ENCODE measurements at places on chromosomes 3 and 15.

DNA sequence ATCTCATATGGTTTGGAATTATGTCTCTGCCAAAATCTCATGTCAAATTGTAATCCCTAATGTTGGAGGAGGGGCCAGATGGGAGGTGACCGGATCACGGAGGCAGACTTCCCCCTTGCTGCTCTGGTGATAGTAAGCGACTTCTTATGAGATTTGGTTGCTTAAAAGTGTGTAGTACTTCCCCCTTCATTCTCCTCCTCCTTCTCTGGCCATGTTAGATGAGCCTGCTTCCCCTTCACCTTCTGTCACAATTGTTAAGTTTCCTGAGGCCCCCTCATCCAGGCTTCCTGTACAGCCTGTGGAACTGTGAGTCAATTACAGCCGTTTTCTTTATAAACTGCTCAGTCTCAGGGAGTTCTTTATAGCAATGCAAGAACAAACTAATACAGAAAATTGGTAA is 51.1 kb downstream of the NEDD4 start:
- DNase-seq = peak; percentile 67

DNA sequence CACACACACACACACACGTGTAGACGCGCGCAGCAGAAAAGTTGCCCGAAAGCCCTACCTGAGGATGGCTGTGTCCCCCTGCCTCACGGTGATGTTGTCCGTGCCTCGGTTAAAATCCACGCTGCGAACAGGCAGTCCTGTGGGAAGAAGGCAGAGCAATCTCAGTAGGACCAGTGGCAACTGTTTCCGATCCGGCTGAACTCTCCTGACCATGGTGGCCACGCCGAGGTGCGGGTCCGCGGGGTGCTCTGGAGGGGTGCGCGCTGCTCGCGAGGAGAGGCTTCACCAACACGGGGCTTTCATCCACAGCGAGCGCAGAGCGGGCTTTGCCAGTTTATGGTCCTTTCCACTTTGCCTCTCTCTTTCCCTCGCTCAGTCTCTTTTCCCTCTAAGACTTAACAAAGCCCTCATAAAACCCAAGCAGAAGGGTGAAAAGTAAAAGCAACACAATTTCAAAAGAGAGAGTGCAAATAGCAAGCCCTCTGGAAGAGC is 422 bp downstream of the LSAMP start:
- DNase-seq = no peak

DNA sequence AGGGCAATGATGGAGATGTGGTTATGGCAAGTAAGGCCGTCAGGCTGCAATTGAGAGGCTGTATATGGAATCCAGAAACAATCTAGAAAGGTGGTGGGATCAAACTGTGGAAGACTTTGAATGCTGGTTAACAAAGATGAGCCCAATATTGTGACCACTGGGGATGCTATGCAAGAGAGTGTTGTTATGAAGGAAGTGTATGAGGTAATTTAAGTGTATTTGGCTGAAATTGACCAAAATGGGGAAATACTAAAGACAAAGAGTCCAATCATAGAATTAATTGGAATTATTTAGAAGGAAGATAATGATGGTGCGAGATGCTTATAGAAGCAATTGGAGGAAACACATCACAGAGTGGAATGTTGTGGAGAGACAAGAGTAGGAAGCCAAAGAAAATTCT is 24.5 kb downstream of the BTLA start:
- DNase-seq = no peak

GRCh38 chr3:196063049-196063448 is 18.8 kb downstream of the TFRC start:
- no peak for DNase-seq

DNA sequence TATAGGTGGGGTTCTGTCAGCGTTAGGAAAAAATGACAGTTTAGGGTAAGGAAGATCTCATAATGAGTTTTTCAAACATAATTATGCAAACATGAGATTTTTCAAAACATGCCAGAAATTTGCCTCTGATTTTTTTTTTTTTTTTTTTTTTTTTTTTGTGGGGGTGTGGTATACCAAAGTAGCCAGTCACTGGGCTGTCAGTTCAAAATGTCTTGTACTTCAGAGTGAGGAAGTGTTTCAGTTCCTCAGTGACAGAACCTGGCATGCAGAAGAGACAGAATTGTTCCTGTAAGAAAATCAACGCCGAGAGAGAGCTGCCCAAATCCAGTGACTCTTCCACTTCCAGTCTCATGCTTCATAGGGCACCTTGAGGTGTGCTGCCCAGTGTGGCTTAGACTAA is 9.7 kb downstream of the NCBP2 start:
- no peak for DNase-seq

DNA sequence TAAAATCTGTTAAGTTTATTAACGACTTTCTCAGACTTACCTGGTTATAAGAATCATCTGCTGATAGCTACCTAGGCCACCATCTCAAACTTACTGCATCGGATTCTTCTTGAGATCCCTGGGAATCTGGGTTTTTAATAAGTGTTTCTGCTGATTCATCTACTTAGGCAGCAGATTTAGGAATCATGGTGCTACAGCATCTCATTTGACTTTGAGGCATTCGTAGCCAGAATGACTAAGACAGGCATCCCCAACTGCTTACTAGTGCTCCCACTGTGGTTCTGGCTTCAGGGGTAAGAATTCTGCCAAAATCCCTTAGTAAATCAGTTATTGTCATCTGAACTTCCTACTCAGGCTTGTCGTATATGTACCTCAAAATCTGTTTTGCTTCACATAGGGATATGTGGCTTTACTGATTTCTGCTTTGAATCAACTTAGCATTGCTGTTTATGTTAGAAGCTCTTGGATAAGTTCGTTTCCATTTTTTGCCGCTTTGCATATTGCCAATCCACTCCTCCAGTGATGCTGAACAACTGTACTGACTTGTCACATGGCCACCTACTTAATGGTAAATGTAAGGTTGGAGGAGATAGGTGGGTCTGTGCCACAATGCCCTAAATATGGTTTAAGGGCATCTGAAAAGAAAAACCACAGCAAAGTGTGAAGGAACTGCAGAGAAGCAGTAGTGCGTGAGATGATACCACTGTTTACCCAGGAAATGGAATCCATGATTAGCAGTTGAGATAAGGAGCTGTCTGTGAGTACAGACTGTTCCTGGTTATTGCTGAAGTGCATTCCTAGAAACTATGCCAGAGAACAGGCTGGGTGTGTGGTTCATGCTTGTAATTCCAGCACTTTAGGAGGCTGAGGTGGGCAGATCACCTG is 60.3 kb downstream of the MAP6D1 start:
- DNase-seq = no peak

GRCh38 chr3:114556657-114557213 is 262.9 kb downstream of the TIGIT start:
- no peak for DNase-seq

DNA sequence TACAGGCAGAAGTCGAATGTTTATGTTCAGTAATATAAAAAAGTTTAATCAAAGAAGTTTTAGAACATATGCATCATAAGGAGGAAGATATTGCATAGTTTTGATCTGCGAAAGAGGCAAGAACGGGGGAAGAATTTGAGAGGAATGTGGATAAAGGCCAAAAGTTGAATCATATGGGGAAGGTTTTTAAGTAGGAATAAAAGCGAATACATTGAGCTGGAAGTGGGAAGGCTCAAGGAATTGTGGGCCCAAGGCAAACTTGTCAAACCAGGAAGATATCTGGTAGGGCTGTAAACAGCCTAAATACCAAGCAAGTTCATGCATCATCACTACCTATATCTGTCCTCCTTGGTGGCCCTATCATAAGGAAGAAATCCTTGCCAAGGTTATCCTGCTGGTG is 186.9 kb downstream of the MAGI1 start:
- DNase-seq = no peak

GRCh38 chr3:62187022-62187431 is 186.3 kb downstream of the FEZF2 start:
- DNase-seq = no peak

DNA sequence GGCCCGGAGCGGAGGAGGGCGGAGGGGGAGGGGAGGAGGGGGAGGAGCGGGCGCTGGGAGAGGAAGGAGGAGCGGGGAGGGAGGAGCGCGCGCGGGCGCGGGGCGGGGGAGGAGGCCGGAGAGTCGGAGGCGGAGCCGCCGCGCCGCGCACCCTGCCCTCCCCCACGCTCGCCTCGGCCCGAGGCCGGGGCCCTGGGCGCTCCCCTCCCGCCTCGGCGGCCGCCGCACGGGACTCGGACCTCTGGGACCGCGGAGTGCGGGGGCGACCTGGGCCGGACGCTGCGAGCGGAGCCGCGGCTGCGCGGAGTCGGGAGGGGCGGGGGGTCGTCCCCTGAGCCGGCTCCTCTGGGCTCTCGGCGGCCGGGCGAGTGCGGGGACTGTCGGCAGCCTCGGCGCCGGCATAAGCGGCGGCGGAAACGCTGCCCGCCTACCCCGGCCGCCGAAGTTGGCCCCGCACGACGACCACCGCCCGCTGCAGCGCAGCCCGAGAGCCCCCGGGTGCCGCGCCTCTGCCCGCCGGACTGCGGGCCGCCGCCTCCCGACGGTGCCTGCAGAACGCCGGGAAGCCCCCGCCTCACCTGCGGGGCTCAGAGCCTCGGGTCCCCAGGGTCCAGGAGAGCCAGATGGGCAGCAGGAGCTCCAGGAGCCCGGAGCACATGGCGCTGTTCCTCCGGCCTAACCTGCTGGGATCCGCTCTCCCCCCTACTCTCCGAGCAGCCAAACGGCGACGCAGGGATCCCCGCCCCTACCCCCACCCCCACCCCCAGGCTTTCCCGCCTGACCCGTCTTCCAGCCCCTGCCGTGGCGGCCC is 406 bp upstream of the GABRB3 start:
- DNase-seq = no peak

- DNase-seq = no peak
Measured at GRCh38 chr3:169965562-169966427, 812 bp upstream of the SEC62 start.

GRCh38 chr15:41281236-41281635 is 50.2 kb downstream of the CHP1 start:
- no peak for DNase-seq

DNA sequence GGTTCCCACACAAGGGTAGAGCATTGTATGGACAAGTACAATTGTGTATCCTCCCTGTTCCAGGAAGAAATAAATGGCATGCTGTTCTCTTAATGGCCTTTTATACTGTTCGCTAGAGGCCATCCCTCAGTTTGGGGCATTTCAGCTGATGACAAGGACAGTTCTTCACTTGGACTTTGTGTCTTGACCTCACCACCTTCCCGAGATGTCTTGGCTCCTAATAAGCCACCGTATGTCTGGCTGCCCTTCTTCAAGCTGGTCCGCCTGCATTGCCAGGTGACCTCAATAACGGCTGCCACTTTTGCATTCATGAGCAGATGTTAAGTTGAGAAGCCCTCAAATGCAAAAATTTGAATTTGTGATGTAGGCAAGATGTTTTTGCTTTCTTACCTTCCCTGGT is 24.1 kb downstream of the ZBTB38 start:
- no peak for DNase-seq

DNA sequence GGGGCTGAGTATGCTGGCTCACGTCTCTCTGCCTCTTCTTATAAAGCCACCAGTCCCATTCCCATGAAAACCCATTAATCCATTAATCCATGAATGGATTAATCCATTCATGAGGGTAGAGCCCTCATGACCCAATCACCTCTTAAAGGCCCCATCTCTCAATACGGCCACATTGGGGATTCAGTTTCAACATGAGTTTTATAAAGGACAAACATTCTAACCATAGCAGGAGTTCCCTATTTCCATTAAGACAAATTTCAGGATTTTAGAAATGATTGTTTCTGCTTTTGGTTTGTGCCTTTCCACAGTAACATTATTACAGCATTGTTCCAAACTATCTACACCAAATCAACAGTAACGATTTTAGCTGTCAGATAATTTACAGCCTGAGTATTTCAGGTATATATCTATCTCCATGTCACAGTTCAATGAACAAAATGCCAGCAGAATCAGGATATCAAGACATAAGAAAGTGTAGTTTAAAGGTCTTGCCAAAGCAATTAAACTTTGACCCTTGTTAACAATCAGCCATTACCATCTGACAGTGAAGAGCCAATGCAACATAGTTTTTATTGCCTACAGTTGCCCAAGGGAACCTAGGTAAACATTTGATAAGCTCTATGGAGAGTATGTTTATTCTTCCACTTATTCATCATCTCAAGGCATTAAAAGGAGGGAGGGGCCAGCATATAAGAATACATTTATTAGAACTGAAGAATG is 3.8 kb downstream of the TSPAN3 start:
- DNase-seq = no peak

- DNase-seq = no peak
Measured at GRCh38 chr3:59904296-59904695, 854.5 kb upstream of the CFAP20DC start.

GRCh38 chr3:54853573-54854404 is 74.1 kb downstream of the LRTM1 start:
- no peak for DNase-seq

DNA sequence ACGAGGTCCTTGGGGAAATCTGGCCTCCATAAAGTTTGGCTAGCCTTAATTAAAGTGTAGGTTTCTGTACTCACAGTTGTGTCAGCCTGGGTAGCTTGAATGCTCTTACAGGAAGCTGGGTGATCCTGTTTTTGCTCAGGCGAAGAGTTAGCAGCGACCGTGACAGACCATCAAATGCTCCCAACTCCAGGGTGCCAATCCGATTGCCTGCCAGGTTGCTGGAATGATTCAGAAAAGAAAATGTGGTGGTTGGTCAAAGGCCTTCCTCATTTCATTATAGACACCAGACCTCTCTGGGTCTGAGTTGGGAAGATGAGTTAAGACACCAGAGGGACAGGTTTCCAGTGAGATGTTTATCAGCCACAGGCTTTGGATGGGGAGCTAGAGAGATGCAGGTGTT is 86.0 kb downstream of the LRIG1 start:
- DNase-seq = no peak

GRCh38 chr15:57652481-57652880 is 54.0 kb upstream of the POLR2M start:
- DNase-seq = no peak

DNA sequence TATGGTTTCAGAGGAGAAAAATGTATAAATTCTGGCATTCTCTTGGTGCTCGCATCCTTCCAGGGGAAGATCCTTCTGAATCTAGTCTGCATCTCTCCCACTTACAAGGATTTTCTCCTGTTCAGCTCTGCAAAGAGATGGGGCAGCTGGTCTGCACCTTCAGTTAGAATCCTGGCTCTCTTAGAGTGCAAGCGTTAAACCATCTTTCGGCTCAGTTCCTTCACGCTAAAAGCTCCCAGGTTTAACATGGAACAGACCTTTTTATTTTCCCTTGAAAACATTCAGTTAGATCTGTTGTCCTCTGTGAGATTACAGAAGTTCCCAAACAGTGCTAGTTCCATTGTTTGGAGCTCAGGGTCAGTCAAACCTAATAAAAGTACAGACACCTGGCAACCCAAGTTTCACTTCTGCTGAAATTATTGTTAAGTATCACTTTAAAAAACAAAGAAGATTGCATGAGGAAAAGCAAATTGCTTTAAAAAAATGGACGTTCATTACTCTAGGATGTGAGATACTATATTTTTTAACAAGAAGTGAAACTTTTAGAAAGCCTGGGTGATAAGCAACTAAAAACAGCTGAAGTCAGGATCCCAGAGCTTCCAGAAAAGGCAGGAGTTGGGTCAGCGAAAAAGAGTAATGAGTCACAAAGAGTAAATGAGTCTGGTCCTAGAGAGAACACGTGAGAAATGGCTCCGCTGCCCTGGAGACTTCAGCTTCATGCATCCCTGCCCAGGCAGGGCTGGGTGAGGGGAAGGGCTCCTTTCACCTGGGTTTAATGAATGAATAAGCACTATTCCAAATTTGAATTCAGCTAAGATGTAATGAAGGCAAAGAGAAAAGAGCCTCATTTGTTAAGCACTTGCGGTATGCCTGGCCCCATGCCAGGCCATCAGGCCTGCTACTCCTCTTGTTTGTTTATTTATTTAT is 63.3 kb downstream of the ABTB1 start:
- DNase-seq = no peak
